Stimulated activated CD8-positive, alpha-beta memory T cell treated with anti-CD3 and anti-CD28 coated beads, Interleukin-4, amount 100 ng/mL, for 1 hour (primary cell): ENCODE measurements at places on chromosomes 12 and 14.

GRCh38 chr14:29161593-29161992, 395.0 kb downstream of the FOXG1 start:
- no peak for DNase-seq

DNA sequence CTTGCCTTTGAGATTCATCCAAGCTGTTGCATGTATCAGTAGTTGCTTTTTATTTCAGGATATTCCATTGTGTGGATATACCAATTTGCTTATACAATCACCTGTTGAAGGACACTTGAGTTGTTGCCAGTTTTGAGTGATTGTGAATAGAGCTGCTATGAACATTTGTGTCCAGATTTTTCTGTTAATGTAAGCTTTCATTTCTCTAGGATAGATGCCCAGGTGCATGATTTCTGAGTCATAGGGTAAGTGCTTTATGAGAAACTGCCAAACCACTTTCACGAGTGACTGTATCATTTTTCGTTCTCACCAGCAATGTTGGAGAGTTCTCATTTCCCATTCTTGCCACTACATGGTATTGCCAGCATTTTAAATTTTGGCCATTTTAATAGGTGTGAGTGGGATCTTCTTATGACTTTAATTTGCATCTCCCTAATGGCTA, 434.6 kb upstream of the RGS6 start:
- no peak for DNase-seq

- DNase-seq, result no peak
These were observed 359.0 kb downstream of the SEC23A start for GRCh38 chr14:38743966-38744584.

- no peak for DNase-seq
These were observed 12.8 kb upstream of the GPX2 start for GRCh38 chr14:64955297-64955696.

DNA sequence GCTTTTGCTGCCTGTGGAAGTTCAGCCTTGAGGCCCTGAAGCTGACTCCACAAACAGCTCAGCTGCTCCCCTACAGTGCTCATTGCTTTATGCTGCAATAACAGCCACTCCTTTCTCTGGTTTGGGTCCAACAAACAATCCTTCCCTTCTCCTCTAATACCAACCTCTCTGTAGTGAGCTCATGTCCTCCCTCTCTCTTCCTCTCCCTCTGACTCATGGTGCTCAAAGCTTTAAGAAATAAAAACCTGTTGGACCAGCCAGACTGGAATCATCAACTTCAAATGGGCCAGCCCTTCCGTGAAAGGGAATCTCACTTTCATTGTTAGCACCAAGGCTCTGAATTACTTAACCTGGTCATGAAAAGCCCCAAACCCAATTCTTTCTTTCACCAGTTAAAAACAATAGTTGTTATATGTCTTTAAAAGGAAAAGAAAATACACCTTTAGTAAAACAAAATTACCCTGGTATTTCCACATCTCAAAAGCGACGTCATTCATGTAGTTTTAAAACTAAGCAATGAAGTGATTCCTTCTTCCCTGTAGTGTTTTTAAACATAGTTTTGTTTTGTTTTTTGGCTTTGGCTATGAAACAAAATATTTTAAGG, 126.4 kb downstream of the DUSP6 start:
- DNase-seq, result no peak

GRCh38 chr12:15977999-15978951, 67.1 kb downstream of the DERA start:
- DNase-seq, result no peak

GRCh38 chr12:45966486-45966885, 23.9 kb downstream of the SCAF11 start:
- DNase-seq, result no peak

DNA sequence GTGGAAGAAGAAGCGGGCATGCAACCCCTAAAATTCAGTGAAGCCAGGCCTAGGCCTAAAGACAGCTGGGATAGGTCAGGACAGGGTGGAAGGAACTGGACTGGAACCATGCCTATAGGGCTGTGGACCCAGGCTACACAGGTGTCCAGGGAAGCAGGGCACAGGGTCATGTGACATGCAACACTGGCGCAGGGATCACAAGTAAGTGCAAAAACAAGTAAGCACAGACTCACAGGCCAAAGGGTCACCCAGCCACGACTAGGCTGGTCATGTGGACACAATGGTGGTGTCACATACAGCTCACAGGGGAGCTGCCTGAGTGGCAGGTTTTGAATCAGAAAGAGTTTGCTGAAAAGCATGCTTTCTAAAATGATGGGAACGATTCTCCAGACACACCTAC, 195.7 kb downstream of the SPTSSA start:
- DNase-seq, result no peak

DNA sequence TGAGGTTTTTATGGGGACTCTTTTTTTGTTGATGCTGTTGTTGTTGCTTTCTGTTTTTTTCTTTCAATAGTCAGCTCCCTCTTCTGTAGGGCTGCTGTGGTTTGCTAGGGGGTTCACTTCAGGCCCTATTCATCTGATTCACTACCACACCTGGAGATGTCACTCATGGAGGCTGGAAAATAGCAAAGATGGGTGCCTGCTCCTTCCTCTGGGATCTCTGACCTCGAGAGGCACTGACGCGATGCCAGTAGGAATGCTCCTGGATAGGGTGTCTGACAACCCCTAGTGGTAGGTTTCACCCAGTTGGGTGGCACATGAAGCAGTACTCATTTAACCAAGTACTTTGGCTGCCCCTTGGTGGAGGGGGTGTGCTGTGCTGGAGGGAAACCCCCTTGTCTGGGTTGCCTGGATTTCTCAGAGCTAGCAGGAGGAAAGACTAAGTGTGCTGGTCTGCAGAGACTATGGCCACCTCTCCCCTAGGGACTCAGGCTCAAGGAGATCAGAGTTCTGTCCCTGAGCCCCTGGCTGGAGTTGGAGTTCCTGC, 745.5 kb downstream of the TMTC2 start:
- DNase-seq, result no peak

DNA sequence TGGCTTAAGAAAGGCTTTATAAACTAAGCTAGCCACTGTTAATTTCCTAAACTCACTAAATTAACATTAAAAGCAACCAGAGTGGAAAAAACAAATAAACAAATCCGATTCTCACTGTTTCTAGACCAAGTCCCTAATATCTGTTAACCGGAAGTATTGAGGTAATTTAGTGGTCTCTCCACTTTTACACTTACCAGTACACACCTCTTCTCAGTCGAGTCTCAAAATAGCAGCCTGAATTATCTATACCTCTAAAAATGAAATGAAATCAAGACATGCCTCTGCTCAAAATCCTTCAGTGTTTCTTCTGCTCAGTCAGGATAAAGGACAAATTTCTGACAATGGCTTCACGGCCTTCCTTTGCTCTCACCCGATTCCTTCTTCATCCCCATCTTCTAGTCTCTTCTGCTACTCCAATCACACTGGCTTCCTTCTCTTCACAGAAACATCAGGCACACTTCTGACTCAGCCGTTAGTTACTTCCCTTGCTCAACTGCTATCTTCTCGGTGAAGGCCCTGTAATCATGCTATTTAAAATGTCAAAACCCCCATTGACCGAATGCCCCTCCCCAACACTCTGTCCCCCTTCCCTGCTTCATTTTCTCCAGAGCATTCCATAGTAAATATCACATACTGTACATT, 161.3 kb downstream of the KITLG start:
- no peak for DNase-seq

GRCh38 chr12:25769082-25769945, 189.2 kb upstream of the RASSF8 start:
- DNase-seq, result no peak

- no peak for DNase-seq
These were observed 853 bp downstream of the USP5 start for GRCh38 chr12:6852651-6853354.

GRCh38 chr12:4450551-4451112, 5.0 kb upstream of the FGF6 start:
- no peak for DNase-seq

GRCh38 chr12:113136128-113136989, 798 bp upstream of the RASAL1 start:
- DNase-seq, result no peak

- no peak for DNase-seq
These were observed 82.8 kb downstream of the SLC25A47 start for GRCh38 chr14:100405760-100406455.

- no peak for DNase-seq
These were observed 15.7 kb upstream of the STON2 start for GRCh38 chr14:81415781-81416180.

DNA sequence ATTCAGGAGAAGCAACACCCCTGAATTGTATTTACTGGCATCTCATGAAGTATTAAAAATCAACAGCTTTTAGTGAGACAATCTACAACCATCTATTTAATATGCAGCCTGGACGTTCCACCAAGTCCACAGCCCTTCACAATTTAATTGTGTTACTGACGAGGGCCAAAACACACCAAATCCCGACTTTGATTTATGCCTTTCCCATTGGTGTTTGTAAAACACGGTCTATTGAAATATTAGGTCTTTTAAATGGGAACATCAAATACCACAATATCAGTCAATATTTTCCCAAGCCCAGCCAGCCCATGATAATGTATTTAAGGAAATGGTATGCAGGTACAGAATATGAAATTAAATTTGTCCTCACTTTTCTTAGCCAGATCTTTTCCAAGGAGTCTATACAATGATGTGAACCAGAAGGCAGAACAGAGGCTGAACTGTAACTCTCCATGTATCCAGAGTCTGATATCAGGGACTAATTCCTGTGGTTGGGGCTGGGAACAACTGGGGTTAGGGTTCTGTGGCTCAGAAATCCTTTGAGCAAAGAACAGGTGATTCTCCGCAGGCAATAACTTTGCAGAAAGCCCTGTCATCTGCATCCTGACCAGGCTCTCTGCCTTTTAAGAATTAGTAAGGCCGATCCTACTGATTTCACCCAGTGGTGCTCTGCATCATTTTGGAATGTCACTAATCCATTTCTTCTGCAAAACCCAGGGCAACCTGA, 179.3 kb upstream of the GZMB start:
- no peak for DNase-seq

DNA sequence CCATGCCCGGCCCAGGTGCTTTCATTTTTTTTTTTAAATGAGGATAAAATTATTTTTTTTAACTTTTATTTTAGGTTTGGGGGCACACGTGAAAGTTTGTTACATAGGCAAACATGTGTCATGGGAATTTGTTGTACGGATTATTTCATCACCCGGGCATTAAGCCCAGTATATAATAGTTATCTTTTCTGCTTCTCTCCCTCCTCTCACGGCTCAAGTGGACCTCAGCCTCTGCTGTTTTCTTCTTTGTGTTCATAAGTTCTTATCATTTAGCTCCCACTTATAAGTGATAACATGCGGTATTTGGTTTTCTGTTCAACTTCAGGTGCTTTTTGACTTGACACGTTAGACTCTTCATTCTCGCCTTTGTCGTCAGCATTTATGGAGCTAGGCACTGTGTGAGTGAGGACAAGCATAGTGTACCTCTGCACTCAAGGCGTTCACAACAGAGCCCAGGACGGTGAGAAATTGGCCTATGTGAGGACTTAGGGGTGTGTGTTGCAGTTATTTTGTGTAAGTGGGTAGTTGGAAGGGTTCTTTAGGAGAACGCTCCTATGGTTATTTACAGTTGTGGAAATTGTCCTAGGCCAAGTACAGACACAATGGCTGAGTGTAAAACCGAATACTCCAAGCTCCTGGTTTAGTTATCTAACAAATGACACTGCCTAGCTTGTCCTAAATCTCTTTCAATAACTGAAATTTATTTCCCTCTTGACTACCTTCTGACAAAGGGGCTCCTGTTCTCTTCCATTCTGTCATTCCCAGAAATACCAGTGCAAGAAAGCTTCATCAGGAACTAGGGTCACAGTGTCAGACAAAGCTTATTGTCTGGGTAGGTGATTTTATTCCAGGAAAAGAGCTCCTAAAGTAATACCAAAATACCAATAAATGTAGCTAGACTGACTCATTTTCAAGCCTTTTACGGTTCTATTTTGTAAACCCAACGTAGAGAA, 200.5 kb upstream of the PRICKLE1 start:
- no peak for DNase-seq

GRCh38 chr12:64457923-64458322, 6.0 kb downstream of the TBK1 start:
- no peak for DNase-seq

DNA sequence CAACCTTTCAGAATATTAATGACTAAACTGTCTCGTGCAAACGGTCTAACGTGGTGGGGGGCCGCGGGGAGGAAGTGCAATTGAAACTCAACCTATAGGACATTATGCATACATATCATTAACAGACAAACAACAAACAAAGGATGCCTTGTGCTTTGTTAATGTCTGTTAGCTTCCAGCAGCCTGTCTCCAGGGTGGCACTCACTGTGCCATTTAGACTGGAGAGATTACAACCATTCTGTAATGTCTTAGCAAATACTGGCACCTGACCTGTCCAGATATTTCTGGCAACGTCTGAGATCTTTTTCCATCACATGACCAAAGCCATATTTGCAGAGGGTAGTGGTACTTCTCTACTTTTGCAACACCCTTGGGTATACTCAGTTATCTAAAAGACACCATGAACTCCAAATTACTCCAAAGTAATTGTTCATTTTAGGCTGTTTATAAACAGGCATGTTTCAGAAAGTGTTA, 11.6 kb downstream of the BHLHE41 start:
- no peak for DNase-seq

DNA sequence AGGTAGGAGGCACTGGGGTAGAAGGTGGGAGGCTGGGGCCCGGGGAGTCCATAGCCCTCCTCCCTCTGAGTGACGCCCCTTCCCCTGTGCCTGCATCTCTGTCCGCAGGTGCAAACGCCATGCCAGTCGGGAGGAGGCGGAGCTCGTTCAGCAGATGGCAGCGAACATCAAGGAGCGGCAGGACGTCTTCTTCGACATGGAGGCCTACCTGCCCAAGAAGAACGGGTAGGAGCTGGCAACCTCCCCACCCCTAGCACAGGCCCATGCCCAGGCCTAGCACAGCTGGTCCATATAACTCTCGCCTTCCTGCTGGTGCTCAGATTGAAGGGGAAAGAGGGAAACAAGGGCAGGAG, 35.6 kb downstream of the TMEM120B start:
- no peak for DNase-seq

DNA sequence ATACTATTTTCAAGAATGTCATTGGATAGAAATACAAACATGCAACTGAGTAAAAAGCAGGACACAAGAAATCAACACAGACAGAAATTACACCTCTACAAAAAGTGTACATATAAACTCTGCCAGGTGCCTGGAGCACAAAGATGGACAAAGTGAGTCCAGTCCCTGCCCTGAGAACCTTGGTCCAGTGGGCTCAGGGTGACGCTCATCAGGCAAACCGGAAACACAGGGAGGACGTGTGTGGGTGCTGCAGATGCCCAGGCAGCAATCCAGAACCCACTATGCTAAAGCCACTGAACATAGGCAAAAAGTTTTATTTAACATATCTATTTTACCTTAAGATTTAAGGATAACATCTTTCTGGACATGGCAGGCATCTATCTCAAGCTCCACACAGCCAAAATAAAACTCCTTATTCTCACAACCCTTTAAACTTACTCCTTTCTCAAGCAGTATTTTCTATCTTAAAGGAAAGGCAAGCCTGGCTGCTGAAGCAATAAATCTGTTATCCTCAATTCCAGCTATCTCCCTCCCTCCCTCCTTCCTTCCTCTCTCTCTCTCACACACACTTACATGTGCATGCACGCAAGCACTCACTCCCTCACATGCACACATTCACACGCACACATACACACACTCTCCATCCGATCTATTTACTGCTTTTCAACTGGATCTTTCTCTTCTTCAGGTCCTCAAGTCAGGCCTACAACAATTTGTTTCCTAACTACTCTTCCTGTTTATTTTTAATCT, 10.2 kb downstream of the PPP1R13B start:
- DNase-seq, result no peak
